Skin of body (tissue), 3 donors: ENCODE measurements at places on chromosomes 6 and 20. TPM values are rescaled to one million over a fixed set of nuclear protein-coding genes. Genes with fewer than 3 reads are reported as not detected.

DNA sequence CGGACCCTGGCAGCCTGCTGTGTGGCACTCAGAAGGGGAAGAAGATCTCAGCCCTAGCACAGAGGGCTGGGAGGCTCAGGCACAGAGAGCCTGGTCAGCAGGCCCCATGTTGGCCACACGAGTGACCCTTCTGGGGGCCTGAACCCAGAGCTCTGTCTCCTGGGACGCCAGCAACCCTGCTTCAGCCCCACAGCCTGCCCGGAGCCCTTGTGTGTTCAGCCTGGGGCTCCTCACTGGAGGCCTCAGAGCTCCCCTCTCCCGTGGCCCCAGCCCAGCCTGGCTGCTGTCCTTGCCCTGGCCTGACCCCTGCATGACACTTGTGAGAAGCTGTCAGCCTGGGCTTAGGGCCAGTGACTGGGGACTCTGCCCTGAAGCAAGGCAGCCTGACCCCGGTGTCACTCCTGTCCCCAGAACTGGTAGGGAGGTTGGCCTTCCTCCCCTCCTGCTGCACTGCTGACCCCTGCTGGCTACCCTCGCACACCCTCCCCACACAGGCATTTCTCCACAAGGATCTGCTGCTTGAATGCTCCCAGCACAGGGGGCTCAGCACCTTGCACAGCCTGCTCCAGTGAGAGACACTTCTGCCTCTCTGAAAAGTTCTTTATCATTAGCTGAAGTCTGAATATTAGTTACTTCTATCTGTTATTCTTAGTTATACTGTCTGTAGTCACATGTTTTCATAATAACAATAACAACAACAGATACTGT is 15.4 kb upstream of the IP6K3 start:
- DNase-seq, result no peak

- DNase-seq, result no peak
These were observed 162.5 kb downstream of the DLL1 start for GRCh38 chr6:170128346-170128745.

Gene ENPP5
- 0.99 TPM for total RNA-seq

Gene OR12D3
- total RNA-seq, result not detected

Gene FOXF2
- 0.59 TPM for total RNA-seq
